Mammary epithelial cell (primary cell): ENCODE measurements at places on chromosomes 13 and 19.

DNA sequence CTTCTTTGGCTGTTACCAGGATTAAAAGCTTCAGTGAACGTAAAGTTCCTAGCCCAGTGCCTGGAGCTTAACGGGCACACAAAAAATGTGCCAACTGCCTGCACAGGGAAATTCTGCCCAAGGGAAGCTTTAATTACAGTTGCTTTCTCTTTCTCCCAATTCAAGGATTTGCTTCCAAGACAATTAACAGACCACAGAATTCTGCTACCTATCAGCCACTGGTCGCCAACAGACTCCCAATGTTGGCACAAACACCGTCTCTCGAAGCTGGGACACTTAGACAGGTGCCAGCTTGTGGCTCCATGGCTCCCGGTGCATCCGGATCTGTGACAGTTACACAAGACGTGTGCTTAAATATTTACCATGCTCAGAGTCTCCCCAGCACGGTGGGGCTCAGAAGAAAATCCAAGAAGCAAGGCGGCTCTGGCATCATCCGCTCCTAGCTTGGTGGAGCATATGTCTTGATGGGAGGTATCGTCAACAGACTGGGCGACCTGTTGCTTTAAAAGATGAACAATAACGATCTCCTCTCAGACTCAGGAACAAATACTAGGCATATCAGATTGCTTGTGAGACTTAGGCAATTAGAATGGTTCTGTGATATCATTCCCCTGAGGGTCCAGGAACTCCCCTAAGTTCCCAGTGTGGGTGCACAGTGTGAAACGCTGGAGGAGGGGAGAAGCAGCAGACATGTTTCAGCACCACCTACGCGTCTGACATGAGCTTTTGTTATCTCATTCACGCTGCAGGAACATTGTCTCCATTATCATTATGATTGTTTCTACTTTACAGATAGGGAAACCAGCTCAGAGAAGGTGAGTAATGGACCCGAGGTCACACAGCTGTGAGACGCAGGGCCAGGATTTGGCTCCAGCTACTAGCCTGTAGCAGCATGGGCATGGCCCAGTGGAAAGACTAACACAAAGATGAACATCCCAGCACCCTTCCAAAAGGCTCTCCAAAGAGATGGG is 61.6 kb downstream of the ALOX5AP start:
- peak; percentile 64 for DNase-seq

DNA sequence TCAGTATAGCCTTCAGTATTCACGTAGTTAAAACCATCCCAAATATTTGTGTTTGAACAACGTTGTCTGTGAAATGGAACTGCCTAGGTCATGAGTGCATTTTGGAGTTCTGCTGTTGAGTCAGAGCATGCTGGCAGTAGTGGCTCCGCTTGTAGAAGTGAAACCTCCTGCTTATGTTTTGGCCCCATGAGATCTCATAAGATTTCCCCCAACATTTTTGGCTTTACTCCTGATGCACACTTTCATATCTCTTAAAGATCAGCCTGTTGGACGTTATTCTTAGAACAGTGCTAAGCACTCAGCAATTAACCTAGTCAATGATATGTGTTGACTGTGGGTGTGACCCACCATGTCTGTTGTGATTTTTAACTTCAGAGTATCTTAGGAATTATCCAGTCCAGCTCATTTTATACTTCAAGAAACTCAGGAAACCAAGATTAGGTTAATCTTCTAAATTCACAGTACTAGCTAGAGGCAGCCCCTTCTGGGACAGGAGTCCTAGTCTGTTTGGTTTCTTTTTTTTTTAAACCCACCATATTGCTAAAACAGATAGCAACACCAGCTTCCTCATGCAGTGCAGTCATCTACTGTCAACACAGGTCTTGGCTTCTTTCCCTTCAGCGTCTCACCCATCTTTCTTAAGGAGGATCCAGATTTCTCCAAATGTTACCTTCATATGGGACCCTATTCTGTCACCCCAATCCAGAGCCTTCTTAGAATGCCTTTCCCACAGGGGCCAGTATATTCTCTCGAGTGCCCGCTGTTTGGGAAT is 26.2 kb downstream of the RAP2A start:
- DNase-seq: no peak

- peak; percentile 24 for DNase-seq
These were observed 144.2 kb downstream of the FOXO1 start for GRCh38 chr13:40522282-40522681.

DNA sequence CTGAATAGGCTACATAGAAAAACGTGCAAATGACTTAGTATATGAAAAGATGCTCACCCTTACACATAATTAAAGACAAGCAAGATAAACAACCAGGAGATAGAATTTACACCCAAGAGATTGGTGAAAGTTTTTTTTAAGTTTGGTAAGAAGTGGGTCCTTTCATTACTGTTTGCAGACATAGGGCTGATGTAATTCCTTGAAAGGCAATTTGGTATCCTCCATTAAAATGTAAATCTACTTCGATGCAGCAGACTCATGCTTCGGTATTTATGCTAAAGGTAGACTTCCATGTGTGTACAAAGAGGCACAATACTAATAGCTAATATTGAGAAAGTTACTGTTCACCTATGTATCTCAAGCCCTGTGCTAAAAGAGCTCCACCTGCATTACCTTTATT is 33.5 kb downstream of the CNMD start:
- no peak for DNase-seq

DNA sequence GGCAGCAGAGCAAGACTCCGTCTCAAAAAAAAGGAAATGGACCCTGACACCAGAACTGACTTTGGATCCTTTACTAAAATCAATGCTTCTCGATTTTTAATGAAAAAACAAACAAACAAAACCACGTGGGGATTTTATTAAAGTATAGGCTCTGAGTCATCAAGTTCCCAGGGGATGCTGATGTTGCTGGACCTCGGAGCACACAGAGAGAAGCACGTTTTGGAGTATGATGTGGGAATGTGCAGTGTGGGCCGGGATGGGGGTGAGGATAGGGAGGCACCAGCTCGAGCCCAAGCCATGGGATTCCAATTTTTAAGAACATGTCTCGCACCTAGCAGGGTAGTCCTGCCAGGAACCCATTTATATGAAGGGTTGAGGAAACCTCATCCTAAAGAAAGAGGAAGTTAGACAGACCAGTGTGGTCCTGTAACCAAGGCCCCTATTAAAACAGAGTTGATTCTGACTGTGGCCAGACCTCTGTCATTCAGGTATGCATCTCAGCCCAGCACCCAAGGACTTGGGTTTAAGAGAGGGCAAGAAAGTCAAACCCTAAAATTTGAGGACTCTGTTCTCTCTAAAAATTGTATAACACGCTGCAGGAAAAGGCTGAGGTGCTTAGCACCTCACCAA is 6.4 kb downstream of the FLT1 start:
- no peak for DNase-seq

- no peak for DNase-seq
These were observed 1007.2 kb downstream of the PCDH9 start for GRCh38 chr13:66222926-66223325.

DNA sequence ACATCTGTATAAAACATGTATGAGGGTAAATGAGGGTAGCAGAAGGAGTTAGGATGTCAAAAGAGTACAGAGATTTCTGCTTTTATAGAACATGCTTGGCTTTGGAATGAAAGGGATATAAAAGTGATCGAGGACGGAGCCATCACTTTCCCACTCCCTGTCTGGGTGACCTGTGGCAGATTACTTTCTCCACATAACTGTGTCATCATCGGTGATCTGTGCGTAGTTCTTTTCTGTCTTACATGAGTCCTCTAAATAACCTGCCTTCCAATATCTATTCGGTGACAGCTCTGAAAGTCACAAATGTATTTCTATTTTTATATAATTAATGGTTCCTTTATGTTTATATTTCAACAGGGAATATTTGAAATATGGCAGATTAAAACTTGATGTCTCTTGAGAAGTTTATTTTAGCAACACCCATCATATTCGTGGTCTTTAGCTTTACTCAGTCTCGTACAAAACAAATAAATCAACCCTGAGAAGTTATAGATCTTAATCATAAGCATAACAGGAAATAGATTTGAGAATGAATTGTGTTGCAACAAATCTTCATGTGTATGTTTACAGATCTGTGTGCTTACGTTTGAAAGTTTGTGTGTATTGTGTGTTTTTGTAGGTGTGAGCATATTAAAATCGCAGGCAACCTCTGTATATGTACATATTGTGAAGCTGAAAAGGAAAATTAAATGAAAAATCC is 1094.3 kb downstream of the EFNB2 start:
- peak; percentile 10 for DNase-seq

GRCh38 chr13:111489301-111489700 is 168.9 kb downstream of the TEX29 start:
- no peak for DNase-seq

- no peak for DNase-seq
These were observed 20.3 kb downstream of the LYL1 start for GRCh38 chr19:13082192-13083007.

DNA sequence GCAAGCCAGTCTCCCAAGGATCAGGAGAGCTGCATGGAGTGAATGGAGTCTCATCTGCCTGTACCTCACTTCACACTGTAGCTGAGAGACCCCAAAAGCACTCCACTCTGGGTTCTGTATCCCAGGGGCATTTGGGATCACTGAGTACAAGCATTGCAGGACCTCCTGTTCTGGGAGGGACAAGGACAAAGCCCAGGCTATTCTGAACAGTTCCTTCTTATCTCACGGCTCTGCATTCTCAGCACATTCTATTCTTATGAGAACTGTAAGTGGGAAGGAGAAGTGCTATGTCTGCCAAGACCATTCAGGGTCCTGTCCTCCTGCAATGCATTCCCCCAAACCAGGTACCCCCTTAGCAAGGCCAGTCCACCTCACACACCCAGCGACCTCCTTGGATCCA is 42.8 kb downstream of the RNF6 start:
- no peak for DNase-seq

DNA sequence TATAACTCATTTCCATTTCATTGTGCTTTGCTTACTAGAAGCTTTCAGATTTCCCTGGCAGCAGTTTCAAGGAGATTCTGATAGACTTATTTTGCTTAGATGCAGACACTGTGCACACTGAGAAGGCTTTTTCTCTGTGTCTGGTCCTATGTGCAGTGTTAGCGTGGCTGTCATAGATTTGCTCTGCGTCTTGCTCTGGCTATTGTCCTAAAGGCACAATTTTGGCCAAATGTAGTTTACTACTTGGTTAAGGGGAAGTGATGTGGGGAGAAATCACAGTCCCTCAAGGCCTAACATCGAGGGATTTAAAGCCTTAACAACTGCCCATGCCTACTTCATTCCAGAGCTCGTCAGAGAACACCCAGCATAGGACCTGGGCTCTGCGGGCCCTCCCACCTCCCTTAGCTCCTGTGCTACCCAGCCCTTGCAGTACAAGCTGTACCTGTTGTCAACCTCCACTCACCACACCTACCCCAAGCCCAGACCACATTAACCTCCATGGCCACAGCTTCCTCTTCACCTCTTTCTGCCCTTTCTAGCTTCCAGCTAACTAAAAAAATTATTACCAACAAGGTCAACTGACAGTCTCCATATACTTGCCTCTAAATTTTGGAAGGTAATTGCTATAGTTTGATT is 38.9 kb upstream of the KATNAL1 start:
- DNase-seq: peak; percentile 60

DNA sequence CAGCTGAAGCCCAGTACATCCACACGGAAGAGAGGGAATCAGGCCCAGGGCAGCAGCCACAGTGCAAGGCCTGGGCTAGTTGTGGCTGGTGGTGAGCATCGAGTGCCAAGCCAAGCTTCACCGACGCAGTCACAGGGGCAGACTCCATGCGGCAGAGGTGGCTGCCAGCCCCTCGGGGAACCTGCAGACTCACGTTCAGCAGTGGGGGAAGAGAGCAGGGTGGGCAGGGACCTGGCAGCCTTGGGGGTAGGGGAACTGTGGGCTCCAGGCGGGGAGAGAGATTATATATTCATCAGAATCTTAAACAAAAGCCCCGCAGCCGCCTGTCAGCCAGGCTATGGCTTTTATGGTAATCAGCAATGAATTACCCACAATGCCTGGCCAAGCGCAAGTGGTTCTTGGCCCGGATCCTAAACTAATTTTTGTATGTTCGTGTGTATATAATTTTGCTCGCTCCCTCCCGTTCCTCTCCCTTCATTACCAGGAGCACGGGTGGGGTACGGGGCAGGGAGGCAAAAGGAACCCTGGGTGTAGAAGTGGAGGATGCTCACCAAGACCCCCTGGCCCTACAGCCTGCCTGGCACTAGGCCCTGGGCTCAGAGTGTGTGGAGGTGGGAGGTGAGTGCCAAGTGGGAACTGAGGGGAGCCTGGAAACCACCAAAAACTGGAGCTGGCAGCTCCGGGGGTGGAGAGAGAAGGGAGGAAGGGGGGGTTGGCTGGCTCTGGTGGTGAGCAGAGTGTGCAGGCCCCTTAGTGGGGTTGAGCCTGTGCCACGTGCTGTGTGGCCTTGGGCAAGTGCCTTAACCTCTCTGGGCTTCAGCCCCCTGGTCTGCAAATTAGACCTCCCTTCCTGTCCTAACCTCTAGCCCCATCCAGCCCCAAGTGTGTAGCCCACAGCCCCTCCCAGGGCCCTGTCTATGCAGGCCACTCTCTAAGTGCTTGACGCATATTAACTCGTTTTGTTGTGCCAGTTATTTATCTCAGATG is 31.9 kb downstream of the PTPRS start:
- DNase-seq: peak; percentile 87

DNA sequence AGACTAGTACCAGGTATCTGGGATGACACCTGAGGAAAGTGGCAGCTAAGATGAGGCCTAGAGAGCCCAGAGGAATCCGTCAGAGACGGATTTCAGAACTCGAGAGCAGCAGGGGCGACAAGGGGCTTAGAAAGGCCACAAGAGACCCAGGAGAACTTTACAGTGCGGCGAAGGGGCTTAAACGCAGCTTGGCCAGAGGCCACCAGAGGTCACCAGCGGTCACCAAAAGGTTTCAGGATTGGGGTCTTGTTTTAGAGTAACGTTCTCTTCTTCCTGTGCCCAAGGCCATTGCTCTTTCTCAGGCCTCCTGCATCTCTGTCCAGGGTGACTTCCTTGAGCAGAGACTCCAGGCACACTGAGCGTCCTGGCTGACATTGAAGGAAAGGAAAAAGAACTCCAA is 2.2 kb downstream of the ZSCAN22 start:
- DNase-seq: no peak

GRCh38 chr19:6066661-6067646 is 43.3 kb downstream of the RFX2 start:
- DNase-seq: peak; percentile 84

DNA sequence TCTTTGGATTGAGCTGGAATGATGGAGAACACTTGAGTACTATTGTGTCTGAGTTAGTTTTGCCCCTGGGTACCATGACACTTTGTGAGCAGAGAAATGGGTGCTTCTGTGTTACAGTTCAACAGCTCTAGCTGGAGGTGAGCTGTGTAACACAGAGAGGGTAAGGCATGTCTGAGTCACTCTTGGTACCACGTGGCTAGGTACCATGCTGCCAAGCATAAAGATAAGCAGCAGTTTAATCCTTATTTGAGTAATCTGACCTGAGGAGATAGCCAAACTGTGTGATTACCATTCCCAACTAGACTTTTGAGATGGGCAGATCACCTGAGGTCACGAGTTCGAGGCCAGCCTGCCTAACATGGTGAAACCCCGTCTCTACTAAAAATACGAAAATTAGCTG is 122.0 kb downstream of the OLFM4 start:
- no peak for DNase-seq

DNA sequence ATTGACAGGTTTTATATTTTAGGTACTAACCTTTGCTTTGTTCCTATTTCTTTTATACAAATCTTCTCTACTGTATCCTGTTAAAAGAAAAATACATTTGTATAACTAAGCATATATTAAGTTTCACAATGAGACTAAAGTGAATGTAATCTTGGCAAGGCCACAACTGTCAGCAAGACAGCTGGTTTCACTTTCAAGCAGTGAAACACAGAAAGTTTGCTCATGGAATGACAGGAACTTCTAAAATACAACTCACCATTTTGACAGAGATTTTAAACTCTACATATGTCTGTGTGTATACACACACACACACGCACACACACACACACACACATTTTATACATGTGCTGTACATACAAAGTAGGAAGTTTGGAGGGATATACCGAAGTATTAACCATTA is 53.3 kb downstream of the PARP4 start:
- no peak for DNase-seq
